ENCODE measurements at places on chromosomes 4 and X.

- DNase-seq = no peak
Observed at GRCh38 chr4:73005514-73005913, 64.0 kb downstream of the COX18 start.

DNA sequence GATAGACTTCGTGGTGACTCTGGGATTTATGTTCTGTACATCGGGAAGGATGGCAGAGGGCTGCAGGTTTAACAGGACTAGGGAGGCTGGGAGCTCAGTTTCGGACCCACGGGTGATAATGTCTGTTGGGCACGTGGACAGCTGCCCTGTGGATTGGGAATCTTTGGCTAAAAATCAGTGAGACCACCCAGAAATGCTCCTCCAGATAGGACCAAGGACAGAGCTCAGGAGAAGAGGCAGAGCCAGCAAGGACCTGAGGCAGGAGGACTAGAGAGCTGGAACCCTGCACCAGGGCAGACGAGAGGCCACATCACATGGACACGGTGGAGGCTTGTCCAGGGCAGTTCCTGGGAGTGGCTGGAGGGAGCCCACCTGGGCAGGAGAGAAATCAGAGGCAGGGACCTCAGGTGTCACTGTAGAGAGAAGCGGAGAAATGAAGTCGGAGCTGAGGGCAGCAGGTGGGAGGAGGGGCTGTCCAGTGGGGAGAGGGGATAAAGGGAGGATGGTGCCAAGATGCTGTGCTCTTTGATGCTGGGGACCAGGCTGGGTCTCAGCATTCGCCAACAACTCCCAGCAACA, 79.2 kb downstream of the CPZ start:
- no peak for DNase-seq

DNA sequence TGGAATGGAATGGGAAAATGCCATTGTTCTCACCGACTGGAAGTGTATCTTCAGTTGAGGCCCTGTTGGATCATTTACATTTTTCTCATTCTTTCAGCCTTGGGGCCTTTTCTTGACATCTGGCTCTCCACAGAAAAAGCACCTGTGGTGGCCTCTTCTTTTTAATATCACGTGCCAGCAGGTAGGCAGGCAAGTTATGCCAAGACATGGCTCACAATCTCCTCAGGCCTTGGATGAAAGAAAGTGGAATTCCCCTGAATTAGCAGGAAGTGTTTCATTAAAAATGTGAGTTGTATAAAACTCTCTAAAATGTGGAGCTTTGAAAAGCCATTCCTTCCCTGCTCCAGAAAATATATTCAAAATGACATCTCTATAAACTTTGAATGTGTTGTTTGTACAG, 122.1 kb downstream of the FRAS1 start:
- no peak for DNase-seq

- no peak for DNase-seq
Observed at GRCh38 chr4:98645527-98645926, 12.9 kb downstream of the TSPAN5 start.

- no peak for DNase-seq
Observed at GRCh38 chr4:88613417-88613875, 21.2 kb downstream of the HERC3 start.

GRCh38 chrX:47264483-47265173, 31.8 kb downstream of the USP11 start:
- DNase-seq = no peak

Data from hepatocyte (in vitro differentiated cells).